Muscle of arm (tissue), 14 donors: ENCODE measurements at places on chromosomes 11 and 22. TPM values are rescaled to one million over a fixed set of nuclear protein-coding genes. Genes with fewer than 3 reads are reported as not detected.

Gene TMEM135
- polyA plus RNA-seq: 18.6 TPM

Gene APOBEC3B
- 2.0 TPM for polyA plus RNA-seq

Gene FREY1
- not detected for polyA plus RNA-seq

Gene DLG2
- 8.3 TPM for polyA plus RNA-seq

Gene ACCSL
- polyA plus RNA-seq: not detected

DNA sequence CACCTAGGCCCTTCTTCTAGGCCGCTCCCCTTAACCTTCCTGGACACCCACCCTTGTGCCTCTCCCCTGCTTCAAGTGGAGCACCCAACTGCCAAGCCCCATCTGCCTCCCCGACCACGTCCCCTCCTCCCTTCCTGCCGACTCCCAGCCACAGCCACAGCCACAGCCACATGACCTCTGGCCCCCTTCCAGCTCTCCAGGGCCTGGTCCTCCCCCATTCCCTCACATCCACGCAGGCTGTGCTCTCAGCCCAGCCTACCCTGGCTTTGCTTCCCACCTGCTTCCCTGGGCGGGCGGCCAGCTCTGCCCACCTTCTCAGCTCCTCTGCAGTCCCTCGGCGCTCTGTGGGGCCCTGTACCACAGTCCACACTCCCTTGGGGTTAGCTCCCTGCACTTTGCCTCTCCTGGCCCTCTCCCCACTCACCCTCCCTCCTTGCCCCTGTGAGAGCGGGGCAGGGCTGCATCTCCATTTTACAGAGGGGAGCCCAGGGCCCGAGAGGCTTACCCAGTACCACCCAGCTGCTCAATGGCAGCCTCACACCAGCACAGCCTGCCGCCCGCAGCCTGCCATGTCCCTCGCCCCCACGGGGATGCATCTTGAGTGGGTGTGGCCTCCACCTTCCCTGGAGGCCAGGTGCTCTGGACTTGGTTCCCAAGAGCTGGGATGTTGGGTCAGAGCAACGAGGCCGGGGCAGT lies 20.3 kb downstream of the PARVG start:
- DNase-seq: no peak

GRCh38 chr11:33701302-33702230 lies 940 bp upstream of the C11orf91 start:
- peak; percentile 74 for DNase-seq

DNA sequence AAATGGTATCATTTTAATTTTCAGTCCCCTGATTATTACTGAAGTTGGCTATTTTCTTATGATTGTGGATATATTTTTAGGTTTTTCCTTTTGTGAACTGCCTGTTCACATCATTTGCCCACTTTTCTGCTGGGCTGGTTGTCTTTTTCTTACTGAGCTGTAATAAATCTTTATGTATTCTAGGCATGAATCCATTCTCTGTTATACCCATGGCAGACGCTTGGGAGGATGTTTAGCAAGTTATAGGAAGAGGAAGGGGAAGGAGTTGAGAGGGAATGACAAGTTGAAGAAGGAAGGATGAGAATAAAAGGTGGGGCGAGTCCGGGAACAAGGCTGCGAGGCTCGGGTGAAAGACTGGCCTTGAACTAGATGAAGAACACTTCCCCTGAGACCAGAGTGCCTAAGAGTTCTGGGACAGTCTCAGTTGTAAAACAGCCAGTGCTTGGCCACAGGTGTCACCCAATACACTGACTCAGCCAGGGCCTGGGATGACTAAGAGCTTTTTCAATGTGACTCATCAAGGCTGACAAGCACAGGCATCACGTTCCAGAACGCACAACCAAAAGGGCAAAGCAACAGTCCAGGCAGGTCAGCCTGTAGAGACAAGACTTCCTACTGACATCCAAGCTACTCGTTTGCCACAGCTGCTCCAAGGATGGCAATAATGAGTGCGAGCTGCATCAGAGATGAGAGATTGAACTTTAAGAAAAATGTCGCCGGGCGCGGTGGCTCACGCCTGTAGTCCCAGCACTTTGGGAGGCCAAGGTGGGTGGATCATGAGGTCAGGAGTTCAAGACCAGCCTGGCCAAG lies 35.2 kb downstream of the LRFN4 start:
- no peak for DNase-seq

DNA sequence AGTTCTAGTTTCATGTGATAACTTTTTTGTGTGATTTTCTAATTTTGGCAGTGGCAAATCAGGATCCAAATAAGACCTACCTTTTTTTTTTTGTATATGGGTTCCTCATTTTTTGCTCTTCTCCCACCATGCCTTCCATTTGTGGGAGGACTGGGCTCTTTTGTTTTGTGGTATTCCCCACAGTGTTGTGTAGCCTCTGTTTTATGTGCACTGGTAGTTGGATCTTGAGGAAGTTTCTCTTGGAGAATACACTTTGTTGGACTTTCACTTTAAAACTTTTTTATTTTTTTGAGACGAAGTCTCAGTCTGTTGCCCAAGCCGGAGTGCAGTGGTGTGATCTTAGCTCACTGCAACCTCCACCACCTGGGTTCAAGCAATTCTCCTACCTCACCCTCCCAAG lies 39.7 kb downstream of the PPP6R3 start:
- DNase-seq: no peak

DNA sequence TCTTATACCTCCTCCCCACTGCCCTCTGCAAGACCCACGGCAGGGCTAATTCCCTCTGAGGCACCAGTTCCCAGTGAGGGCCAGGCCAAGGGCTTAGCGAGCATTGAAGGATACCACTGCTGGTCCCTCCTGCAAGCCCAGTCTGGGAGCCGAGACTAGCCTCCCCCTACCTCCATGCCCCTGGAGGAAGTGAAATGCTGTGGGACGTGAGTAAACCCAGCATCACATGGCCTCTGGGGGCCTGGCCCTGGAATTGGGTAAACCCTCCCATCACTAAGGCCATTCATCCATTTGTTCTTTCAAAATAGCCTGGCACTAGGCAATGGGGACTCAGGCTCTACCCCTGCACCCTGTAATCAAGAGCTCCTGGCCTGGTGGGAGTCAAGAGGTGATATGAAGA lies 24.7 kb downstream of the ARAP1 start:
- no peak for DNase-seq

GRCh38 chr22:19868333-19868732 lies 13.7 kb upstream of the GNB1L start:
- no peak for DNase-seq

DNA sequence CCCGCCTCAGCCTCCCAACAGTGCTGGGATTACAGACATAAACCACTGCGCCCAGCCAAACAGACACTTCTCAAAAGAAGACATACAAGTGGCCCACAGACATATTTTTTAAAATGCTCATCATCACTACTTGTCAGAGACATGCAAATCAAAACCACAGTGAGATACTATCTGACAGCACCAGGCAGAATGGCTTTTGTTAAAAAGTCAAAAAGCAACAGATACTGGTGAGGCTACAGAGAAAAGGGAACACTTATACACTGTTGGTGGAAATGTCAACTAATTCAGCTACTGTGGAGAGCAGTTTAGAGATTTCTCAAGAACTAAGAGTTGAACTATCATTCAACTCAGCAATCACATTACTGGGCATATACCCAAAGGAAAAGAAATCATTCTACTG lies 67.0 kb downstream of the ARHGAP20 start:
- no peak for DNase-seq

DNA sequence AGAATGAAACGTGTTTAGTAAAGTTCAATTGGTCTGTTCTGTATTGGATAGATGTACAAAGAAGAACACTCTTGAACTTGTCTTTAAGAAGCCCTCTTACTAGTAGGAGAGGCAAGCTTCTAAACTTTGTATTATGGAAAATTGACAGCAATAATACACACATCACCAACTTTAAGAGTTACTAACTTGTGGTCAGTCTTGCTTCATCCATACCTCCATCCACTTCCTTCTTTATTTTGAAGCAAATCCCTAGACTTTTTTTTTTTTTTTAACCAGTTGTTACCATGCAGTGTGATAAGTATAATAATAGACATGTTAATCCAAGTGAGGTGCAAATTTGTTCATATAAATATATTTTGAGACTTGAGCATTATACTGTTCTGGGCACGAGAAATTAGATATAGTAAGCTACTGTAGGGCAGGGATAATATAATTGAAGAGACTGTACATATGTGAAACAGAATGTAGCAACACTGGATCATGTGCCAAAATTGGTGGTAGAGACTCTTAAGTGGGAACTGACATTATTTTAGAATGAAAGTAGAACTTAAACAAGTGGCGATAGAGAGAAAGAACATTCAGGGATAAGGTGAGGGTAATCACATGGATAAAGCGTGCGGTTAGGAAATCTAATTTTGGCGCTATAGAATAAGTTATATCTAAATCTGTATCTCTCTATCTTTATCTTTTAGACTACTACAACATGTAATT lies 6.5 kb downstream of the FAR1 start:
- DNase-seq: no peak

DNA sequence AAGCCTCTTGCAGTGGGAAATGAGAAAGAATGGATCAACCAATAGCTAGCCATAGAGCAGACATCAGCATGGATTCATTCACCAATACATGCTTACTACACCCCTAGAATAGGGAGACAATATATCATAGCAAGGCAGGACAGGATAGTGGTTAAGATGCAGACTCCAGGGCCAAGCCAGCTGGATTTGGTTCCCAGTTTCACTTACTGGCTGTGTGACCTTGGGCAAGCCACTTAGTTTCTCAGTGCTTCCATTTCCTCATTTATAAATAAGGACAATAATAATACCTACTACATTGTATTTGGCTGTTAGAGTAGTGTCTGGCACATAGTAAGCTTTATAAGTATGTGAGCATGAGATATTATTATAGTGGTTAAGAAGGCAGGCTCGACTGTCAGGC lies 7.1 kb downstream of the DCHS1 start:
- no peak for DNase-seq

GRCh38 chr11:36317992-36318391 lies 21.9 kb downstream of the PRR5L start:
- DNase-seq: no peak
